T-cell (primary cell): ENCODE measurements at places on chromosomes 7 and 10.

- no peaks in the 10 kb centered on the region for H3K36me3 ChIP-seq
- no peak overlapping the region for H3K4me3 ChIP-seq
- H3K4me1 ChIP-seq, result no peaks in the 10 kb centered on the region
- DNase-seq, result no peak
Observed at GRCh38 chr10:13219685-13220670, 14.2 kb downstream of the UCMA start.

DNA sequence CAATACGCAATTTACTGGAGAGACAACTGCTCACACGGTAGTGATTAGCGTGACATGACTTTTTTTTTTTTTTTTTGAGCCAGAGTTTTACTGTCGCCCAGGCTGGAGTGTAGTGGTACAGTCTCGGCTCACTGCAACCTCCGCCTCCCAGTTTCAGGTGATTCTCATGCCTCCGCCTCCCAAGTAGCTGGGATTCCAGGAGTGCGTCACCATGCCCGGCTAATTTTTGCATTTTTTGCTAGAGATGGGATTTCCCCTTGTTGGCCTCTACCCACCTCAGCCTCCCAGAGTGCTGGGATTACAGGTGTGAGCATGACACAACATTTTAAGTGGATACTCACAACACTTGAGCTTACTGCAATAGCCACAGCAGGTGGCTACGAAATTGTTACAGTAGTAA, 11.9 kb downstream of the ARL4A start:
- no peak overlapping the region for H3K4me3 ChIP-seq
- no peaks in the 10 kb centered on the region for H3K27me3 ChIP-seq
- H3K4me1 ChIP-seq, result no peaks in the 10 kb centered on the region
- no peak overlapping the region for H3K27ac ChIP-seq
- no peaks in the 10 kb centered on the region for H3K36me3 ChIP-seq

GRCh38 chr10:68561865-68562649, 1.9 kb downstream of the TET1 start:
- peaks cover 49% of the 10 kb centered on the region for H3K27me3 ChIP-seq
- no peak overlapping the region for H3K27ac ChIP-seq
- peaks cover 22% of the 10 kb centered on the region for H3K4me1 ChIP-seq
- no peak for DNase-seq
- H3K4me3 ChIP-seq, result no peak overlapping the region

DNA sequence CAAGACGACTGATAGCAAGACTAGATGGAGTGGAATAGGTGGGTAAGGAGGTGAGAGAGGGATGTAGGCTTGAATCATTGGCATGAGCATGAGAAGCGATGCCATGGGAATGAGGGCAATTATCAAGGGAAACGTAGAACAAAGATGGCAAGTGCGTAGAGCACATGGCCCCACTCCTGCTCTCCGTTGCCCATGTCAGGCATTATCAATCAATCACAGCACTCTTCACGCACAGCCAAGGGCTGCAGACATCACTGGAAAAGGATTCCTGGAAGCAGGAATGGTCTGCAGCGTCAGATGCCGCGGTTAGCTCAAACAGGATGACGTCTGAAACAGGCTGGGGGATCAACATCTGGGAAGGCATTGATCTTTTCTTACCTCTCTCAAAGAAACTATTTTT, 25.6 kb upstream of the GALNTL5 start:
- peaks cover 8% of the 10 kb centered on the region for H3K4me1 ChIP-seq
- H3K4me3 ChIP-seq, result no peak overlapping the region
- peaks cover 10% of the 10 kb centered on the region for H3K27me3 ChIP-seq
- H3K27ac ChIP-seq, result no peak overlapping the region
- H3K36me3 ChIP-seq, result no peaks in the 10 kb centered on the region
- no peak for DNase-seq

- no peaks in the 10 kb centered on the region for H3K27me3 ChIP-seq
- no peak overlapping the region for H3K27ac ChIP-seq
- no peak overlapping the region for H3K4me3 ChIP-seq
- no peaks in the 10 kb centered on the region for H3K4me1 ChIP-seq
Observed at GRCh38 chr7:129468087-129468486, 33.9 kb downstream of the STRIP2 start.

- peak; percentile 55 for DNase-seq
- peaks cover 27% of the 10 kb centered on the region for H3K4me1 ChIP-seq
- no peaks in the 10 kb centered on the region for H3K27me3 ChIP-seq
- H3K27ac ChIP-seq, result peak overlapping the region; percentile 92
- H3K36me3 ChIP-seq, result no peaks in the 10 kb centered on the region
Observed at GRCh38 chr10:59907918-59908807, 1.8 kb upstream of the CCDC6 start.

DNA sequence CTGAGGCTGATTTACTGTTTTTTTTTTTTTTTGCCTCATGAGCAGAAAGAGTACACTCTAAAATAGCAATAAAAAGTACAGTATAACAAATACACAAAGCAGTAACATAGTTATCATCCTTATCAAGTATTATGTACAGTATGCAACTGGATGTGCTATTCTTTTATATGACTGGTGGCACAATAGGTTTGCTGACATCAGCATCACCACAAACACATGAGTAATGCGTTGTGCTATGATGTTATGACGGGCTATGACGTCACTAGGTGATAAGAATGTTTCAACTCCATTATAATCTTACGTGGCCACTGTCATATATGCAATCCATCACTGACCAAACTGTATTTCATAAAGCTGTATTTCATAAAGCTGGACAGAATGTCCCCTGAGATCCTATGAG, 189.2 kb upstream of the GLI3 start:
- no peaks in the 10 kb centered on the region for H3K36me3 ChIP-seq
- H3K4me3 ChIP-seq, result no peak overlapping the region

DNA sequence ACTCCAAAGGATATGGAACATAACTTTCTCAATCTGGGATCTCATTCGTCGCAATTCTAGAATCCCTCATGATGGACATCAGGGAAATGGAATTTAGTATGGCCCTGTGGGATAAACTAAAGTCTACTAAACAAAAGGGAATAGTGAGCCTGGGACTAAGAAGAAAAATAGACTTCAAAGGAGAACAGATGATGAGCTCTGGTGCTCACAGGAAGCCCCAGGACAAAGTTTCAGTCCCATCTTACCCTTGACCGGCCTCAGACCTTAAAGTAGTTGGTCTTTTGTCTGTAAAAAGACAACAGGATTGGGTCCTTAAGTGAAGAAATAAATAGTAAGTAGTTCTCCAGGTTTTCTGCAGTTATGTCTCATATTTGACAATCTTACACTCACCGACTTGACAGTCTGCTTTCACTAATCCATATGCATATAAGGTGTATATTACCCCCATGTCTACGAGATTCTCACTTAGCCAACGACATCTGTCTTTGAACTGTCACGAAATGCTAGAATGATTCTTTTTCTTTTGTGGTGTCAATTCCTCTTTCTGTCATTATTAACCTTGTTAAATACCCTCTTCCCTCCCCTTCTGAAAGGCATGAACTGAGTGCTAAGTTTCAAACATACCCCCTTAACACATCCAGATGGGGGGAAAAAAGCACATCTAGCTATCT, 10.9 kb upstream of the IKZF1 start:
- no peak overlapping the region for H3K27ac ChIP-seq
- no peaks in the 10 kb centered on the region for H3K27me3 ChIP-seq
- no peak overlapping the region for H3K4me3 ChIP-seq

DNA sequence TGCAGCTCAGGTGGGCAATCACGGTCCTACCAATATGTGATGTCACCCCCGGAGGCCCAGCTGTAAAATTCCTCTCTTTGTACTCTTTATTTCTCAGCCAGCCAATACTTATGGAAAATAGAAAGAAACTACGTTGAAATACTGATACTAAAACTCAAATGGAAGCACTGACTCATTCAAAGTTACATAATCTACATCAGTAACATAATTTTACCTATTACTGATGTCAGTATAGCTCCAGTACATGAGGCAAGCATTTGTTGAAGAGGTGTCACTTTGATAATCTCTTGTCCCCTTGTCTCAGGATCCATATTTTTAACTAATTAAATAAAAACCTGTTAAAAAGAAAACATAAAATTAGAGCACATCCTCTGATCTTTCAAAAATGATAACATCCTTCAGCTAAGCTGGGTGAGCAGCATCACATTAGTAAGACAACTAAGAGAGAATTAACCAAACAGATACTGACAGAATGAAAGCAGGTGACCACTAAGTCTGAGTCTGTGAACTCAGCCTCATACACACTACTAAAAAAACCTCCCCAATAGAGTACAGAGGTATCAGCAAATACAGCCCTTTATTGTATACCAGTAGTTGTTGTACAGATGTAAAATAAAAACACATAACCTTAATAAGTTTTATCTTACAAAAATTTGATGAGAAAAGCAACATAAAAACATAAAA, 17.6 kb downstream of the SLC25A40 start:
- H3K27ac ChIP-seq, result no peak overlapping the region
- no peaks in the 10 kb centered on the region for H3K4me1 ChIP-seq
- DNase-seq, result no peak

DNA sequence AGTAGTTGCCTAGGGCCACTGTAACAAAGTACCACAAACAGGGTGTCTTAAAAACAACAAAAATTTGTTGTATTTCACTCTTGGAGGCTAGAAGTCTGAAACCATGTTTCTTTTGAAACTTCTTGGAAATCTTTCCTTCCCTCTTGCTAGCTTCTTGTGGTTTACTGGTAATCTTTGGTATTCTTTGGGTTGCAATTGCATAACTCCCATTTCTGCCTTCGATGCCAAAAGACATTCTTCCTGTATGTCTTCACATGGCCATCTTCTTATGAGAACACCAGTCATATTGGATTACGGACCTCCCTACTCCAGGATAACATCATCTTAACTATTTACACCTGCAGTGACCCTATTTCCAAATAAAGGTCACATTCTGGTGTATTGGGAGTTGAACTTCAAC, 357.4 kb downstream of the PPP1R3A start:
- no peak overlapping the region for H3K4me3 ChIP-seq
- H3K27me3 ChIP-seq, result no peaks in the 10 kb centered on the region
- no peaks in the 10 kb centered on the region for H3K4me1 ChIP-seq
- H3K27ac ChIP-seq, result no peak overlapping the region
- H3K36me3 ChIP-seq, result no peaks in the 10 kb centered on the region
- no peak for DNase-seq

- H3K27me3 ChIP-seq, result no peaks in the 10 kb centered on the region
- no peaks in the 10 kb centered on the region for H3K36me3 ChIP-seq
- H3K4me1 ChIP-seq, result peaks cover 25% of the 10 kb centered on the region
- H3K4me3 ChIP-seq, result no peak overlapping the region
- H3K27ac ChIP-seq, result no peak overlapping the region
Observed at GRCh38 chr10:110525349-110526260, 27.9 kb downstream of the DUSP5 start.

DNA sequence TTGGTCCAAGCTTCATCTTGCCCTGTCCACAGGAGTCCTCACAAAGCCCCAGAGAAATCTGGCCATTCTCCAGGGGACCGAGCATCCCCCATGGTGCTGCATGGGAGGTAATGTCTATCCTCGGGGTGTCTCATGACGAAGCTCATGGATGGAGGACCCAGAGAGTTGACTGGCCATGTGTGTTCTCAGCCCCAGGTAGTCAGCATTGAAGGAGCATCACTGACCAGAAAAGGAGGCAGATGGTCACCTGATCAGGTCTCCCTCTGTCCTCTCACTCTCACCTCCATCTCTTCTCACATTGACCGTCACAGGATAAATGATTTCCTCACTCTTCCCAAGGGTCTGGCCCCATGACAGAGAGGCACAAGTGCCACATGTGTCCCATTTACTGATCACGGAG, 33.4 kb upstream of the GDF10 start:
- peaks cover 7% of the 10 kb centered on the region for H3K4me1 ChIP-seq
- no peak overlapping the region for H3K4me3 ChIP-seq
- no peak for DNase-seq
- H3K27me3 ChIP-seq, result no peaks in the 10 kb centered on the region

GRCh38 chr10:132460691-132461090, 63.7 kb downstream of the PWWP2B start:
- H3K4me1 ChIP-seq, result no peaks in the 10 kb centered on the region
- no peak overlapping the region for H3K4me3 ChIP-seq
- H3K27me3 ChIP-seq, result peaks cover 51% of the 10 kb centered on the region
- no peak for DNase-seq

GRCh38 chr10:116740971-116741370, 1.4 kb downstream of the HSPA12A start:
- no peaks in the 10 kb centered on the region for H3K36me3 ChIP-seq
- no peak for DNase-seq
- no peak overlapping the region for H3K4me3 ChIP-seq
- H3K27me3 ChIP-seq, result peaks cover 71% of the 10 kb centered on the region

GRCh38 chr7:5477723-5478531, 54.3 kb upstream of the TNRC18 start:
- H3K27me3 ChIP-seq, result no peaks in the 10 kb centered on the region
- H3K36me3 ChIP-seq, result peaks cover 2% of the 10 kb centered on the region
- H3K4me3 ChIP-seq, result peak overlapping the region; percentile 23

DNA sequence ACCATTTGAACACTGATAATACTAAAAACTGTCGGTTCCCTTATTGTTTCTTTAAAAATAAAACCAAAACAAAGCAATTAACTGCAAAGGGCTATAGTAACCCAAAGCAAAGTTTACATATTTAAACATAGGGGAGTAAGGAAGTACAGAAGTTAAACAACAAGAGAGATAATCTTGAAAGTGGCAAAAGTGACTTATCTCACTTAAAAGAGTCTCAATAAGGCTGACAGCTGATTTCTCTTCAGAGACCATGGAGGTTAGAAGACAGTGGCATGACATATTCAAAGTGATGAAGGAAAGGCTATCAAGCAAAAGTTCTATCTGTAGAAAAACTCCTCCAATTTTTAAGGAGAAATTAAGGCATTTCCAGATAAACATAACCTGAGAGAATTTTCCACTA, 233.5 kb upstream of the HDAC9 start:
- no peak overlapping the region for H3K27ac ChIP-seq
- no peaks in the 10 kb centered on the region for H3K27me3 ChIP-seq
- H3K36me3 ChIP-seq, result no peaks in the 10 kb centered on the region
- no peaks in the 10 kb centered on the region for H3K4me1 ChIP-seq

DNA sequence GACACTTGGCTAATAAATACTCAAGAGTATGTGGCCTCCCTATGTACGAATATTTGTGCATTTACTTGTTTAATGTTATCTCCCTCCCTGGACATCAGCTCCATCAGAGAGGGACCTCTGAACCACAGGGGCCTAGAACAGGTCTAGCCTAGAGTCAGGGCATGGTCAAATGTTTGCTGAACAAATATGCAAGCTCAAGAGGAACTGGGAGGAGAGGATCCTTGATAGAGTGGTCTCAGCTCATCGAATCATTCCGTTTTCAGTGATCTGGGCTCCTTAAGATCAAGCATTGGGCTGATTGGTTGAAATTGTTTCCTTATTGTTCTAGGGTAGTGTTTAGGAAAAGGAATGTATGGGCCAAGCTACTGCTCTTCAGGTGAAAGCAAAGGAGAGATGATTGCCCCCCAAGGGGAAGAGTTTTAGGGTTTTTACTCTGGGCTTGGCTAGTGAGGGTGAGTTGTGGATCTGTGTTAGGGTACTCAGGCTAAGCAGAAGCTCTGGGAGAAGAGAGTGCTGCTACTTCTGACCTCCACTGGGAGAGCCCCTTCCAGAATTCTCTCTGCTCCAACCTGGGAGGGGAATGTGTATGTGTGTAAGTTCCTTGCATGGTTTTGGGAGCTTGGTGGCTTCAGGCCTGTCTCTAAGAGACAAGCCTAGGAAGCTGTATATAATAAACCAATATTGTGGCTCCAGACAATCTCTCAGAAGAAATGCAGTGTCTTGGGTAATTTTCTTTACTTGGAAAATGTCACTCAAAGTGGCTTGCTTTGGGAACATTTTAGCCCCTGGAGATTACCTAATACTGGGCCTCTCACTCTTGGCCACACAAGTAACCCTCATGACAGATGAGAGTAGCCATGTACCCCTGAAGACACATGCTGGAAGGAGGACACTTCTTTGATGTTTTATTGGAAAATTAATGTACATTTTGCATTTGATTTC, 110.0 kb downstream of the EMX2 start:
- no peak for DNase-seq
- no peaks in the 10 kb centered on the region for H3K4me1 ChIP-seq
- H3K27ac ChIP-seq, result no peak overlapping the region

- H3K27ac ChIP-seq, result no peak overlapping the region
- H3K4me3 ChIP-seq, result no peak overlapping the region
- peaks cover 3% of the 10 kb centered on the region for H3K4me1 ChIP-seq
- no peaks in the 10 kb centered on the region for H3K36me3 ChIP-seq
Observed at GRCh38 chr7:29569648-29570047, 6.0 kb downstream of the PRR15 start.
